ENCODE measurements at places on chromosomes 7 and 10.

GRCh38 chr10:35506741-35507140 lies 98.4 kb upstream of the GJD4 start:
- DNase-seq, result no peak

DNA sequence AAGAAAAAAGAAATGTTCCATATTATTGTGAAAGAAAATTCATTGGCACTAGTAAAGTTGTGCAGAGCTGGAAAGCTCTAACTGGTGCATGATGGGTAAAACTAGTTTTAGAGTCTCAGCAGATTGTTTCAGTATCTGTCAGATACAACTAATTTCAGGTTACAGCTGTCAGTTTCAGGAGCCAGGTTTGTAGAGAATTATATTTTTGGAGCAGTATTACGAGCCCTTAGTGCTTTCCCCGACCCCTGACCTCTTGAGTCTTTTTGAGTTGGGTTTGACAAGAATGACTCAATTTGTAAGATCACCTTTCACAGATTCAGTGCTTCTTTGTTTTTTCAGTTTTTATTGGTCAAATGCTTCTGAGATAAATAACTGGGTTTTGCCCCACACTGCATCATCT lies 366.4 kb upstream of the PLXDC2 start:
- no peak for DNase-seq

DNA sequence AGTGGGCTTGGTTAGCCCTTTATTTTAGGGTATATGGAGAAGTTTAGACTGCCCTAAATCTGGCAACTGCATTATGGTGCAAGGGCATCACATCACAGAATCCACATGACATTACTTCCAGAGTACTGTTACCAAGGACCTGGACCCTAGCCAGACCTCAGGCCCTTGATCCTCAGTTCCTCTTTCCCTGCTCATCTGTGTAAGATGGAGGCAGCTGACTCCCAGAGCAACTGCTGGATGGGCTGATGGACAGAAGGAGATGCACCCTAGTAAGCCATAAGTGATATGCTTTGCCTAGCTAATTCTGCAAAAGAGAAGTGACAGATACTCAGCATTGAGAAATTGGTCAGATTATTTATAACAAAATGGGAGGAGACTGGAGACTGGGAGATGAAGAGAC lies 131.7 kb downstream of the DYNC1I1 start:
- DNase-seq, result no peak

DNA sequence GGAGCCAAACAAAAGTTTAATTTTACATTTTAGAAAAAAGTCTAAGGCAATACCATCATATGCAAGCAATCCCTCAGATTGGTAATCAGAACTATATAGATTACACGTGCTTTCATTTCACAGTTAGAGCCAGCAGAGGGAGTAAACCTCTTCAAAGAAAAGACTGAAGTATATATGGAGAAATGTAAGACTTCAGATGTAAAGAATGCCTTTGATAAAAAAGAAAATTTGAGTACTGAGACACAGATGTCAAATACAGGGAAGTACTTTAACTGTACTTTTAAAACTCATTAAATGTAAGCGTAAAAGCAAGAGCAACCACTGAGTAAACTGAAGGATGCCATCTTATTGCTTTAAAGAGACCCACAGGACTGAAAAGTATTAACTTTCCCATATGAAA lies 101.4 kb upstream of the FAM133B start:
- no peak for DNase-seq

GRCh38 chr7:121360564-121360963 lies 31.8 kb downstream of the WNT16 start:
- DNase-seq, result no peak

DNA sequence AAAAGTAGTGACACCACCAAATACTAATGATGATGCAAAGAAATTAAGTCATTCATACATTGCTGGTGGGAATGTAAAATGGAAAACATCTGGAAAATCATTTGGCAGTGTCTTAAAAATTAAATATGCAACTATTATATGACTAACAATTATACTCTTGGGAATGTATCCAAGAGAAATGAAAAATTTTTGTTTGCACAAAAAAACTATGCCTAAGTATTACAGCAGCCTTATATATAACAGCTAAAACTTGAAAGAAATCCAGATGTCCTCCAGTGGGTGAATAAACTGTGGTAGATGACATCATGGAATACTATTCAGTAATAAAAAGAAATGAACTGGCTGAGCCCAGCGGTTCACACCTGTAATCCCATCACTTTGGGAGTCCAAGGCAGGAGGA lies 132.0 kb downstream of the NEBL start:
- DNase-seq, result no peak

- DNase-seq, result no peak
Observed at GRCh38 chr10:112979927-112980326, 29.9 kb downstream of the TCF7L2 start.

- no peak for DNase-seq
Observed at GRCh38 chr7:46165276-46165675, 244.2 kb upstream of the IGFBP3 start.

DNA sequence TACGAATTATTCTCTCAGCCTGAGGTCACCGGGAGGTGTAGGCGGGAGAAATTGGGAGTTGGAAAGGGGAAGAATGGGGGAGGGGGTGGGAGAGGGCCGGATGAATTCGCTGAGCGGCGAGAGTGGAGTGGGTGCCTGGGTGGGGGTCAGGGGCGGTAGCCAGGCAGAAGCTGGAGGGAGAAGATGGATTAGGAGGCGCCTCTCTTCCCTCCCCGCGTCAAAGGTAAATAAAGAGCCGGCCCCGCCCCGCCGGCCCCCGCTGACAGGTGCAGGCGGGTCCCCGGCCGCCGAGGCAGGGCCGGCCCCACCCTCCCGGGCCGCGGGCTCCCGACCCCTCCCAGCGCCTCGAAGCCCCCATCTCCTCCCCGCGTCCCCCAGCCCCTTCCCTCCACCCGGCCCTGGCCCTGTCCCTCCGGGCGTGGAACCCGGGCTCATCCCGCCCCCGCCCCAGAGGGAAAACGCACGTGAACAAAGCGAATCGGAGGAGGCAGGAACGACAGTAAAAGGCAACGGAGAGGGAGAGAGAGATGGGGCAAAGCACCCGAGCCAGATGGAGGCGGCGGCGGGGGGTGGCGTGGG lies 872 bp downstream of the FAM131B start:
- DNase-seq, result no peak

- no peak for DNase-seq
Observed at GRCh38 chr10:113093188-113094113, 143.4 kb downstream of the TCF7L2 start.

DNA sequence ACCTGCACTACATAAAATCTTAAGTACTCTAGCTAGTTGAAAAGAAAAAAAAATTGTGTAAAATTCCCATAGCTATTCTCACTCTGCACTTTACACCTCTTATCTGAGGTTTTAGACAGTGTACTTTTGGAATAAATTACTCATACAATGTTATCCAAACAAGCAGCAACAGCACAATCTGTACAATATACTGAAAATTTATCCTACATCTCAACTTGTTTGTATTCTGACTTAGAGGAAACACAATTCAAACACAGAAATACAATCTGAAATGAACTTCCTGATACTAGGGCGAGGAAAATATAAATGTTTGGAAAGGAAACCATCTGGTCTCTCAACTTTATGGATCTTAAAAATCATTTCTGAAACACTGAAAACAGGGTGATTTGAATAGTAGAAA lies 381.7 kb downstream of the THSD7A start:
- no peak for DNase-seq

GRCh38 chr7:85464042-85464651 lies 277.3 kb upstream of the SEMA3D start:
- no peak for DNase-seq

GRCh38 chr7:70040970-70041766 lies 442.9 kb downstream of the AUTS2 start:
- no peak for DNase-seq

DNA sequence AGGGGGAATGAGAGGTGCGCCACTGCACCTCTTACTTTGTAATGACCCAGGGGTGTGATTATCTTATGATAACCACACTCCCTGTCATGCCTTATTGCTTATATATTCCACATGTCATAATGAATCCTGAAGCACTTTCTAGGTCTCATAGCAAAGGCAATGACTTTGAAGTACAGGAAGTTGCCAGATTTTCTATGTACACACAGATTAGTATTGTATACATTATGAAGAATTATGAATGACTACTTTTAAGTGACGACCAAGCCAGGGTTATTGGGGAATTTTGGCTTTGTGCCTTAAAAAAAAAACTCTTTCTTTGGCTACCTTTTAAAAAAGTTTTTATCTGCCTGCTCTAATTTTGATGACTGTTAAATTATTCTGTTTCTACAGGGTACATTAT lies 269.6 kb downstream of the MDFIC start:
- DNase-seq, result no peak

- no peak for DNase-seq
Observed at GRCh38 chr7:55144333-55145317, 125.8 kb downstream of the EGFR start.

- no peak for DNase-seq
Observed at GRCh38 chr7:15795393-15795792, 108.9 kb upstream of the MEOX2 start.
